Stimulated activated CD8-positive, alpha-beta memory T cell treated with anti-CD3 and anti-CD28 coated beads, Interleukin-7, amount 100 ng/mL, for 1 hour (primary cell): ENCODE measurements at places on chromosomes 13 and 19.

- DNase-seq: no peak
Observed at GRCh38 chr19:29325241-29325975, 112.5 kb upstream of the UQCRFS1 start.

- DNase-seq: no peak
Observed at GRCh38 chr19:42098781-42099180, 22.8 kb downstream of the ZNF574 start.

DNA sequence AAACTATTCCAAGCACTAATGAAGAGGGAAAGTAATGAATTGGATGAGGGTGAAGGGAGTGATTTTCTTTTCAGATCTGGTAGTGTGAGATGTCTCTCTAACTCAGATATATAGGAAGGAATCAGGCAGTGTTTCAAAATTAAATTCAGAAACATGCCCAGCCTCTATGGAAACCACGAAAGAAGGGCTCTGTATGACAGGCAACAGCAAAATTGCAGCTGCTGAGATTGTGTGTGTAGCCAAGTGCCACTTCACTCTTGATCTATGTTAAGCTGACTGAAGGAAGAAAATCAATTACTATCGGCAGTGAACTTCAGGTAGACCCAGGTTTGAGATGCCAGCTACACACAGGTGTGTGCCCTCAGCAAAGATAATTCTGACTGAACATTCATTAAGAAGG, 387.4 kb downstream of the PCDH9 start:
- DNase-seq: no peak

- no peak for DNase-seq
Observed at GRCh38 chr13:30802501-30802900, 67.2 kb downstream of the ALOX5AP start.

DNA sequence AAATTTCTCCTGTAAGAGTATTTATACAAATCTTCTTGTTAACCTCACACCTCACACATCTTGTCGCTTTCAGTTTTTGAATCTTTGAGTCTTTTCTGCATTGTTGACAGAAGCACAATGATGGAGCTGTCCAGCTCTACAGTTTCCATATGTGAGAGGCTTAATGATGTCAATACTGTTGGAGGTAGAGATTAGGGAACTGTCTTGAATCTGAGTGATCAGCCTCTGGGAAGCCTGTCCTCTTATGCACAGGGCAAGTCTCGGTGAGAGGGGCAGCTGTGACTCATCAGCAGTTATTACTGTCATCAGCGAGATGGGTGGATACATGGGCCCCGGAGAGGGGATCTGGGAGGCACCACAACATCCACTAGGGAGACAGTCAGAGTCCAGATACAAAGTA, 4.6 kb upstream of the ITGBL1 start:
- DNase-seq: no peak

- no peak for DNase-seq
Observed at GRCh38 chr19:4326837-4327251, 11.8 kb downstream of the STAP2 start.

DNA sequence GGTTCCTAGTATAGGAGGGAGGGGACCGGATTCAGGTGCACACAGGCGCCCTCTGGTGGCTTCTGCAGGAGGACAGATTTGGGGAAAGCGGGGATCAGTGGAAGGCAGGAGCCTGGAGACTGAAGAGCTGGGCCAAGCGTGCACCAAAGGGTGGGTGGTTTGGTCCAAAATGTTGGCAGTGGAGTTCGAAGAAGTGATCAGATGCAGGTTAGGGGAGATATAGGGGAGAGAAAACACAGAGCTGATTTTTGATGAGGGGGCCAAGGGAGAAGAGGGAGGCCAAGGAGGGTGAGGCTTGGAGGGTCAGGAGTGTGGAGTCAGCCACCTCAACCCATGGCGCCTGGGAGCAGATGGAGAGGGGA, 6.8 kb upstream of the CARM1 start:
- DNase-seq: peak; percentile 72

- DNase-seq: no peak
Observed at GRCh38 chr13:50144246-50145160, 129.3 kb downstream of the KCNRG start.

DNA sequence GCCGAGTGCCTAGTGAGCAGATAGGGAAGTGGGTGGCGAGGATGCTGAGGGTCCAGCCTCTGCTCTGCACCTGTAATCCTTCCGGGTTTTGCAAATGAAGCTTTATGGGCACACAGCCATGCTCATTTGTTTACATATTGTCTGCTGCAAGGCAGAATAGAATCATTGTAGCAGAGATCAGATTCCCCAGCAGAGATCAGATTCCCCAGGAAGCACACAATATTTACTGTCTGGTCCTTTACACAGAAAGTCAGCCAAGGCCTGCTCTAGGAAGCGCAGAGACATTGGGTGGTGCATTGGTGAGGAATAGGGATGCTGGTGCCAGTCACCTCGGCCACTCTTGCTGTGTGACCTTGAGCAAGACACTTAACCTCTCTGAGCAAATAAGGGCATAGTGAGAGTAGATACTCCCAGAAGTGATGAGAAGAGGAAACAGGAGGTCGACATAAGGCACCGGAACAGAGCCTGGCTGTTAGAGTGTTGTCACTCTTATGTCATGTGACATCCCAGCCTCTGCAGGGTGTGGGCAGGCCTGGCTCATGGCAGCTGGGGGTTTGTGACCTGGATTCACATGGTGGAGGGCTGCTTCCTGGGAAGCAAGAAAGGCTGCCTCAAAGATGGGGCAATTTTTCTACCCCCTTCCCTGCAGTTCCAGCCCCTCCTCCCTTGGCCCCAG, 25.6 kb downstream of the CARM1 start:
- no peak for DNase-seq

DNA sequence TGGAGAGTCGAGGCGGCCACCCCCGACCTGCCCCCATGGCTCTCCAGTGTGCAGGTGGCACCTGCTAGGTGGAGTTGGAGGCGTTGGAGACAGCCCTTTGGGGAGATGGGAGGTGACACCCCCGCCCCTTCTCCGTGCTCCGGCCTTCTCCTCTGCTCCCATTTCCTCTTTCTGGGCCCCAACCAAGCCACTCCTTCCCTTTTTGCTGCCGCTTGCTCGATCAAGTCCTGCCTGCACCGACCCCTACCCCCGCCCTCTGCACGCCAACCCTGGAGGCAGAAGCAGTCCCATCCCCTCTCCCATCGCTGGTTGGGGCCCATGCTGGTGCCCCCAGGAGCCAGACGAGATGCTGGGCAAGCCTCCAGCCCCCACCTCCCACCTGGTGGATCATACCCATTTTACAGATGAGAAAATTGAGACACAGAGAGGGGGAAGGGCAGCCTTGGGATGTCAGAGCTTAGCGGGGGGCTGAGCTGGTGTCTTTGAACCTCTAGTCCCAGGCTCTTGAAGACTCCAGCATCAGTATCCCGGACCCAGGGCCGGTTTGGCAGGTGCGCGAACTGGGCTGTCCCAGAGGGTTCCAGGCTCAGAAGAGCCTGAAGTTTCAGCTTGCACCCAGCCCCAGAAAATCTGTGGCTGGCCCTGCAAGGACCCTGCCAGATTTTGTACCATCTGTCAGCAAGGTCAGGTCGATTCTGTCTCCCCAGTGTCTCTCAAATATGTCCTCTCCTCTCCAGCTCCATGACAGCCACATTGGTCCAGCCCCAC, 10.3 kb downstream of the GNA15 start:
- no peak for DNase-seq

DNA sequence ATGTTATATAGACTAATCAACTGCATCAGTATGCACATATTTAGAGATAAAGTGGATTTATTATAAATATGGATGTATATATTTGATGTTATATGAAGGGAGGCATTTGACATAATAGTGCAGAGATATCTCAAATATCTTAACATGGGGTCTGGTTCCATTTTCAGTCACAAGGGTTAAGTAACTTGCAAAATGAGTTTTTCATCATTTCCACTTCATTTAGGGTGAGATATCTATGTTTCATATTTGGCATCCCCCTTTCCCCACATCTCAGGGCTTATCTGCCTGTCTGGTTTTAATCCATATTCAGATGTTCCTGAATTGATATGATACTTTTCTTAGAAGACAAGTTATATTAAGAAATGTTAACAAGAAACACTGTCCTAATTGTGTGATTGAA, 2141.2 kb downstream of the PCDH9 start:
- no peak for DNase-seq

DNA sequence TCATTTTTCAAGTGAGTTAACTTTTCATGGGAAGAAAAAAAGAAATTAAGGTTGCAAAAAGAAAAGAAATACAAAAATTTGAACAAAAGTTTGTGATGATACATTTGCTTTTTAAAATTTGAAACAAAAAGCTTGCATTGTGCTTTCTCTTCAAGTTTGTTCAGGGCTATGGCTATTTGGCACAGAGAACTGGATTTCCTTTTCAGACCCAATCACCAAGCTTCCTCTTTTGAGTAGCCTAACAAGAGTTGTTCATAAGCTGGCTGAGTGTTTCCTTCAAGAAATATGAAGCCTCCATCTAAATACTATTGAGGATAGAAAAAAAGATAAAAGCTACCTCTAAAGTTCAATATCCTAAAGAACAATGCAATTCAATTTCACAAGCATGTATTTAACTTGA, 787.8 kb downstream of the LIG4 start:
- DNase-seq: no peak

DNA sequence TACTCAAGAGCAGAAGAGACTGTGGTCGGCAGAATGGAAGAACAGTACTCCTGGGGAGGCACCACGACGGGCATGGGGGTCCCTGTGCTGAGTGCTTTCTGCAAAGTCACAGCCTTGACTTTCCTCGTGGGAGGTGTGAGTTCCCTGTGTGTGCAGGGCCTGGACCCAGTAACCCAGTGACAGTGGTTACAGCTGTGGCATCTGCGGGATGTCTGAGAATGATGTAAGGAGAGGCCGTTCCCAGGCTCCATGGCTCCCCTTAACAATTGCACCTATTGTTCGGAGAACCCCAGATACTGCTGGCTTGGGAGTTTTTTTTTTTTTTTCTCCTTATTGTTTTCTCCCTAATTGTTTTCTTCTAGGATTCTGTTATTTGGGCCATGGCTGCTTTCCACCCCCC, 5.1 kb upstream of the NANOS2 start:
- DNase-seq: no peak

GRCh38 chr13:74892096-74892495, 589.9 kb downstream of the TBC1D4 start:
- DNase-seq: no peak

- no peak for DNase-seq
Observed at GRCh38 chr13:33441015-33441414, 155.5 kb upstream of the STARD13 start.

DNA sequence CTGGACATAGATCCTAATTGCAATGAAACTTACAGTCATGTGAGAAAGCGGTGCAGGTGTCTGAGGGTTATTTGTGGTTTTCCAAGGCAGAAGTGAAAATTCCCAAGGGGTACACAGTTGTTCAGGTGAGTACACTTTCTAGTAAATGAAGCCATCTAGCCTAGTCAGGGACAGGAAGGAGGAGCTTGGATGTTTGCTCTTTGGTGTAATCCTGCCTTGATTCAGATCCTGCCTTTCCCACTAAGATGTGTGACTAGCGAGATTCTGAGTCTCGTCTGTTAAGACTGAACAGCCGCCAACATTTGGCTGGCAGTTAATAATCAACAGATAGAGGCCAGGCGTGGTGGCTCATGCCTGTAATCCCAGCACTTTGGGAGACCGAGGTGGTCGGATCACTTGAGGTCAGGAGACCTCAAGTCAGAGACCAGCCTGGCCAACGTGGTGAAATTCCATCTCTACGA, 2.5 kb downstream of the RPS9 start:
- DNase-seq: no peak

DNA sequence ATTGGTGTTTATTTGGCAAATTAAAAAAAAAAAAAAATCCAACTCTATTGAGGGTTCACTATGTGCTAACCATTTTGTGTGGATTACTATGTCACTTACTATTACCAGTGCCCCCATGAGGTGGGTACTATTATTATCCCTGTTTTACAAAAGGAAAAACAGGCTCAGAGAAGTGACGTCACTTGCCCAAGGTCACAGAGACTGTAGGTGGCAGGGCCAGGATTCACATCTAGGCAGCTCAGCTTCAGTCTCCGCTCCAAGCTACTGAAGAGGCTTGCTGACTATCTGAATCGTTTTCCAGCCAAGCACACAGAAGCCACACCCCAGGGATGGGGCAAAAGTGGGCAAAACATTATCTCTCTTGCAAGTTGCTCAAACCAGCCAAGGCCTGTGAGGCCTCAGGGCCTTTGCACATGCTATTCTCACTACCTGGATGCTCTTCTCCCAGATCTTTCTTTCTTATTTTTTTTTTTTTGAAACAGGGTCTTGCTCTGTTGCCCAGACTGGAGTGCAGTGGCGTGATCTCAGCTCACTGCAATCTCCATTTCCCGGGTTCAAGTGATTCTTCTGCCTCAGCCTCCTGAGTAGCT, 4.8 kb upstream of the ANGPTL8 start:
- no peak for DNase-seq

- DNase-seq: no peak
Observed at GRCh38 chr13:89066868-89067466, 1395.8 kb downstream of the SLITRK5 start.

DNA sequence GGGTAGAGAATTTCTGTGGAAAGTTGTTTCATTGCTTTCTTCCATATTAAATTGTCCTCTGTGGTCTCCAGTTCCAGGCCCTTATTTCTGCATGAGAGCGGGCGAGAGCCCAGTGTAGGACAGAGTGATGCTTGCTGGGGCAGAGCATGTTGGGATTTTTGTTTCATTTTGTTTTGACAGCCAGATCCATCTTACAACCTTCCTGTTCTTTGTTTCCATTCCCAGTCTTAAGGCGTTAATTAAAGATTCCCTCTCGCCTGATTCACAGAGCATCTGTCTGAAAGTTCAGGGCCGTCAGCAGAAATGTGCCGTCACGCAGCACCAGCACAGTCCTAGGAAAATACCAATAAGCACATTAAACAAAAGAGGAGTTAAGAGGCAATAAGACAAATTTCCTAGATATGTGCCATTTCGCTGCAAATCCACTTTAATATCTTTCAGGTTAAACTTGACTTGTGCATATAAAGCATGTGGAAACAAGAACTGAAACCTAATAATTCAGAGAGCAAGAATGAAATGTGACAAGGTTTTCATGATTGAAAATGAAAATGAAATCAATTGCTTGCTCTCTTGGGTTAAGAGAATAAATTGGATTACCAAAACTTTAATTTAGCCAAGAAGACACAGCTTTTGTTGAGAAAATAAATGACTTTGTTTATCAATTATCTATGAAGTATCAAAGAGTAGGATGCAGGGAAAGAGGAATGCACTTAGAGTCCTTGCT, 210.7 kb upstream of the SLC10A2 start:
- DNase-seq: no peak

DNA sequence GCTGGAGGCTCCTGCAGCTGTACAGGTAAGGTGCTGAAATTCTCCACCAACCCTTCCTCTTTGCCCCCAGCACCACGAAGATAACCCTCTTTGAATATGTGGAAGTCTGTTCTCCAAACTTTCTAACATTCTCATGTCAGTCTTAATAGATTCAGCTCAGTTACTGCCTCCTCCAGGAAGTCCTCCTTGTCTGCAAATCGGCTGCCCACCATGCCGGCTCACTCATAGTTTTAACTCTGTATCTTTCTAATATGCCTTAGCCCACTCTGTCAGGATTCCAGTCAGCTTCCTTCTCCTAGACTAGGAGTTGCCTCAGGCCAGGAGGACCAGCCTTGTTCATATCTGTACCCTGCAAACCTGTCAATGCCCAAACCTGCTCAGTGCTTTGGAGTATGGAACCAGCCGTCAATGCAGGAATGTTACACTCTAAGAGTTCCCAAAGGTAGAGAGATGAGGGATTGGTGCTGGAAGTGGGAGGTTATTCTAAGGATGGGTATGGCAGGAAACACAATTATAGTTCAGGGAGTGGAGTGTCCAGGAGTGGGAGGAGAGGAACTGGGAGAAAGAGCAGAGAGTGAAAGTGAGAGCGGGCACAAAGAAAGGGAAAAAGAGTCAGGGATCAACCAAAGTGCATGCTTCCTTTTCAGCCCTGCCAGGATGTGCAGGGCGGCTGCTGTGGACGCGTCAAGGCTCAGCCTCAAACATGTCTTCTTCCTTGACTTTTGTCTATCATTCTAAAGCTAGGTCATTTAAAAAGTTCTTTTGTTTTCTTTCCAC, 38.0 kb upstream of the ALOX5AP start:
- no peak for DNase-seq
